ENCODE measurements at places on chromosomes 7 and 10. TPM values are rescaled to one million over a fixed set of nuclear protein-coding genes. Genes with fewer than 3 reads are reported as not detected.

Gene ZFAND2A
- total RNA-seq = 25.2 TPM

Gene SRGN
- total RNA-seq = 375 TPM

DNA sequence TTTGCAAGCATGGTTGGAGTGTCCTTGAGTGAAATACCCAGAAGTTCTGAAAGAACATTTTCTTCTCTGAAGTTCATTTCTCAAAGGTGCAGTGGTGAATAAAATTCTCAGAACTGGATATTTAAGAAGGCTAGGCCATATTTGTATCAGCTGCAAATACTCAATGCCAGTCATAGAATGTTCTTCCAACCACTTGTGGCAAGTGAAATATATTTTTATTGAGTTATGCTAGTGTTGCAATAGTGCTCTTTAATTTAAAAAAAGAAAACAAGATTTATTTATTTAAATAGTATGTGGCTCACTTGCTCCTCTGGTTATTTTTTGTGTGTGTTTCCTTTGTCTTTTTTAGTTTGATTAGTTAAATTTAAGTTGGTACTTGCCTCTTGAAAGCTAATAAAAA, 64.5 kb downstream of the PALS2 start:
- H3K4me1 ChIP-seq = no peaks in the 10 kb centered on the region
- H3K36me3 ChIP-seq = peaks cover 21% of the 10 kb centered on the region
- DNase-seq = no peak
- no peak overlapping the region for H3K4me3 ChIP-seq
- no peak overlapping the region for H3K27ac ChIP-seq

DNA sequence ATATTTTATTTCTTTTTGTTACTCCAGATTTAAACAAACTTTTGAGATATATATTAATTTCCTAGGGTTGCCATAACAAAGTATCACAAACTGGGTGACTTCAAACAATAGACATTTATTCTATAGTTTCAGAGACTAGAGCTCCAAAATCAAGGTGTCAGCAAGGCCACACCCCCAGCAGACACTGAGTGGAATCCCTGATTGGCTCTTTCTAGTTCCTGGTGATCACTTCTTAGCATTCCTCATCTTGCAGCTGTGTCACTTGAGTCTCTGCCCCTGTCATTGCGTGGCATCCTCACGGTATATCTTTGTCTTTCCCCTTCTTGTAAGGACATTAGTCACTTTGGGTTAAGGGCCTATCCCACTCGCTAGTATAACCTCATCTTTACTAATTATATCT, 7.6 kb upstream of the SLC26A3 start:
- DNase-seq = peak; percentile 21
- peaks cover 27% of the 10 kb centered on the region for H3K4me1 ChIP-seq
- H3K4me3 ChIP-seq = no peak overlapping the region
- H3K27ac ChIP-seq = no peak overlapping the region
- H3K36me3 ChIP-seq = no peaks in the 10 kb centered on the region

GRCh38 chr10:126250045-126250444, 138.2 kb downstream of the ADAM12 start:
- H3K27me3 ChIP-seq = no peaks in the 10 kb centered on the region
- no peaks in the 10 kb centered on the region for H3K36me3 ChIP-seq
- no peak overlapping the region for H3K27ac ChIP-seq
- H3K4me1 ChIP-seq = no peaks in the 10 kb centered on the region

GRCh38 chr10:131279516-131279915, 32.0 kb downstream of the TCERG1L start:
- H3K36me3 ChIP-seq = no peaks in the 10 kb centered on the region
- H3K4me3 ChIP-seq = no peak overlapping the region
- DNase-seq = no peak
- H3K27me3 ChIP-seq = no peaks in the 10 kb centered on the region
